WTC11 (cell line): ENCODE measurements at places on chromosomes 7 and 10. TPM values are rescaled to one million over a fixed set of nuclear protein-coding genes. Genes with fewer than 3 reads are reported as not detected.

- no peak for DNase-seq
These were observed 9.1 kb downstream of the CHRM2 start for GRCh38 chr7:136877509-136877908.

GRCh38 chr10:77864151-77864851 lies 62.3 kb downstream of the DLG5 start:
- DNase-seq, result no peak

The NAT16 gene
- 0.32 to 0.62 TPM (median 0.39 TPM) in 3 replicates for total RNA-seq

- DNase-seq, result no peak
These were observed 15.1 kb upstream of the CUBN start for GRCh38 chr10:17144757-17145156.

DNA sequence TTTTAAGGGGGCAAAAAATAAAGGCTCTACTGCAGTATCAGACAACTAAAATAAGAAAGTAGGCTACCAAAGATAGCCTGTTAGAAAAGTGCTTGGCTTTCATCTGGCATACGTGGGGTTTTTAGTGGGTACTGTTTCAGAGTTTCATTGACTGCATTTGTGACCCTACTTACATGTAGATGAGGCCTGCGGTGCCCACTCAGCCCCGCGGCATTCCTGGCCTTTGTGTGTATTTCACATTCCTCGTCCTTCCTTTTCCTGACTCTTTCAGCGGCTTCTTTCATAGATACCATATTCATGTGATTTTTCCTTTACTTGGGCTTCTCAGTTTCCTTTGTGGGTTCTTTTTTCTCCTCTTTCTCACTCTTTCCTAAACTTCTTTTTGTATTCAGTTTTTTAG lies 50.7 kb downstream of the UBE3C start:
- DNase-seq, result no peak

GRCh38 chr7:78993341-78993740 lies 460.1 kb downstream of the MAGI2 start:
- no peak for DNase-seq

DNA sequence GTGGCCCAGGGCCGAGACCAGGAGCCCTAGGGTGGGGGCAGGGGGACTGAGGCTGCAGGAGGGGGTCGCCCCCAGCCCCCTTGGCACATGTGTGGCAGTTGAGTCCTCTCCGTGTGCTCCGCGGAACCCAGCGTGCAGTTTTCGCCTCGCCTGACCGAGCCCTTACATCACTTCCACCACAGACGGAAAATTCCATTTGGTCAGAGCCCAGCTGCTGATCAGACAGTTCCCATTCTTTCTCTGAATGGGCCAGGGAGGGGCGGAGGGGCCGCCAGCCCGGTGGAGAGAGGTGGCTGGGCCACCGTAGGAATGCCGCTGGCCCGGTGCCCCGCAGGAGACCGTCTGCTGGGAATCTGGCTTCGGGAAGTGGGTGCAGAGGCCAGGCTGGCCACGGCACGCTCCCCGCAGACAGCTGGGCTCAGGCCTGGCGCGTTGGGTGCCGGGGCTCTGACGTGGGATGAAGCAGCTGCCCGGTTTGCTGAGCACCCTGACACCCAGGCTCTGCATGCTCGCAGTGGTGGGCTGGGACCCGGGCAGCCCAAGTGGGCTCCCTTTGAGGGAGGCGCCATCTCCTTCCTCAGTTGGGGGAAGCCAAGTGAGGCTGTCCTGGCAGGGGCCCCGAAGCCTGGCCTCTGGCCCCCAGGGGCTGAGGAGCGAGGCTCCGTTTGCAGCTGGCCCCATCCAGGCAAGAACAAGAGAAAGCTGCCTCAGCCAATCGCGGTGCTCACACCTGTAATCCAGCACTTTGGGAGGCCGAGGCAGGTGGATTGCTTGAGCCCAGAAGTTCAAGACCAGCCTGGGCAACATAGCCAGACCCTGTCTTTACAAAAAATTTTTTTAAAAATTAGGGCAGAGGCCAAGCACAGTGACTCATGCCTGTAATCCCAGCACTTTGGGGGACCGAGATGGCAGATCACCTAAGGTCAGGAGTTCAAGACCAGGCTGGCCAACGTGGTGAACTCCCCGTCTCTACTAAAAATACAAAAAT lies 9.9 kb downstream of the TTYH3 start:
- peak; percentile 88 for DNase-seq
